ENCODE measurements at places on chromosomes 6 and 20. TPM values are rescaled to one million over a fixed set of nuclear protein-coding genes. Genes with fewer than 3 reads are reported as not detected.

MAP7 gene
- total RNA-seq, result 0.25 TPM

RANBP9 gene
- 19.4 TPM for total RNA-seq

COL20A1 gene
- total RNA-seq, result not detected

MCCD1 gene
- total RNA-seq, result not detected

VARS2 gene
- 19.5 TPM for total RNA-seq

GCNT2 gene
- total RNA-seq, result 9.3 TPM

WFDC6 gene
- total RNA-seq, result not detected

SSTR4 gene
- not detected for total RNA-seq

UNC5CL gene
- not detected for total RNA-seq

MYLK2 gene
- 1.4 TPM for total RNA-seq

PLN gene
- not detected for total RNA-seq

PRDM13 gene
- not detected for total RNA-seq

TBC1D7 gene
- total RNA-seq, result 20.3 TPM

MUCL3 gene
- total RNA-seq, result not detected

TCF15 gene
- 8.6 TPM for total RNA-seq

TTK gene
- 39.8 TPM for total RNA-seq

ASXL1 gene
- 22.6 TPM for total RNA-seq

SPTLC3 gene
- 0.33 TPM for total RNA-seq

PRR18 gene
- not detected for total RNA-seq

CTCFL gene
- total RNA-seq, result not detected

RAB44 gene
- total RNA-seq, result 0.07 TPM

FHL5 gene
- total RNA-seq, result not detected

DLL1 gene
- 1.2 TPM for total RNA-seq

NKAPL gene
- 1.3 TPM for total RNA-seq

LY6G6F gene
- total RNA-seq, result not detected

GNRH2 gene
- not detected for total RNA-seq

HLA-A gene
- 1,554 TPM for total RNA-seq

Data from mammary microvascular endothelial cell (primary cell).